Left ventricle myocardium inferior (tissue), 1 donor: ENCODE measurements at places on chromosomes 5 and 9. TPM values are rescaled to one million over a fixed set of nuclear protein-coding genes. Genes with fewer than 3 reads are reported as not detected.

DOCK8 gene
- 3.7 TPM for total RNA-seq

DNA sequence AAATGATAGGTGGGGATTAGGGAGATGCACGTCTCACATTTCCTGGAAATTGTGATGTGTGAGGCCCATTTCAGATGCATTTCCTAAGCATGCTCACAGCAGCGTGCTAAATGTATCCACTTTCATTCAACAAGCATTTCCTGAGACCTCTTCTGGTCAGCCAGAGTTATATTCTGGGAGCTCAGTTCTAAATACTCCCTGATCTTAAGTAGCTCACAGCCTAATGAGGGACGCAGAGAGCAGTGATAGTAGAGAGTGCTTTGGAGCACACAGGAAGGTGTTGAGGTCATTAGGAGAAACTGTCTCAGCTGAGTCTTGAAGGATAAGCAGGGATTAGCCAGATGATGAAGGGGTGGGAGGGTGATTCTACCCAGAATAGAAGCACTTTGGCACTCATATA, 46.2 kb upstream of the FSD1L start:
- no peak for DNase-seq

DNA sequence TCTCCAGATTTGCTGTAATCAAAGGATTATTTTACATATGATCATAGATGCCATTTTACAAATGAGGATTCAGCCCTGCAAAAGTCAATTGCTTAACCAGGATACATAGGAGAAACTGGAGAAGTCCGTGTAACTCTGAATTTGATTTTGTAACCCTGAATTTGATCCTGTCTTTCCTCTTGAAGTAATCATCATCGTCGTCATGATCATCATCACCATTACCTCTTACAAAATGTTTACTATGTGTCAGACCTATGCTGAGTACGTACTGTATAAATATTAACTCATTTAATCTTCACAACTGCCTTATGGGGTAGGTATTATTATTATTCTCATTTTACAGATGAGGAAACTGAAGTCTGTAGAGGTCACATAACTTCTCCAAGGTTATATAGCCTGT, 271.5 kb downstream of the DOCK8 start:
- DNase-seq, result no peak

GRCh38 chr5:140631036-140631417, 1.9 kb downstream of the CD14 start:
- DNase-seq, result no peak
